Kidney glomerular epithelial cell (primary cell): ENCODE measurements at places on chromosomes 2 and 18.

GRCh38 chr2:30601375-30601774 lies 154.3 kb downstream of the LCLAT1 start:
- no peak for DNase-seq

DNA sequence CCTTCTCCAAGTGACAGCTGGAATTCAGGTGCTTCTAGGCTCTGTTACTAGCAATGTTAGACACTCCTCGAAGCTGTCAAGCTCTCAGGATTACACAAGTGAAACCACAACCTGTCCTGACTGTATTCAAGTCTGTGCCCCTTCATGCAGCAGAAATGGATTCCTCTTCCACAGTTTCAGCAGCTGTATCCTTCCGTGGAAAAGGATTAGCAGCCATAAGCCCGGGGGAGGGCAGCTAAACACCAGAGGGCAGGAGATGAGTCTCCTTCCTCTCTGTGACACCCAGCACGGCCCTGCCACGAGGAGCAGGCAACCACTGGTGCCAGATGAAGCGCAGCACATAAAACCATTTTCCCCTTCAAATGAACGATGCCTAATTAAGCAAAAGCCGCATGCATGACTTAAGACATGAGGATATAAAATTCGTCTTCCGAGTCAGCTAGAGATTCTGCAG lies 1.2 kb downstream of the ST3GAL5 start:
- DNase-seq: peak; percentile 39

DNA sequence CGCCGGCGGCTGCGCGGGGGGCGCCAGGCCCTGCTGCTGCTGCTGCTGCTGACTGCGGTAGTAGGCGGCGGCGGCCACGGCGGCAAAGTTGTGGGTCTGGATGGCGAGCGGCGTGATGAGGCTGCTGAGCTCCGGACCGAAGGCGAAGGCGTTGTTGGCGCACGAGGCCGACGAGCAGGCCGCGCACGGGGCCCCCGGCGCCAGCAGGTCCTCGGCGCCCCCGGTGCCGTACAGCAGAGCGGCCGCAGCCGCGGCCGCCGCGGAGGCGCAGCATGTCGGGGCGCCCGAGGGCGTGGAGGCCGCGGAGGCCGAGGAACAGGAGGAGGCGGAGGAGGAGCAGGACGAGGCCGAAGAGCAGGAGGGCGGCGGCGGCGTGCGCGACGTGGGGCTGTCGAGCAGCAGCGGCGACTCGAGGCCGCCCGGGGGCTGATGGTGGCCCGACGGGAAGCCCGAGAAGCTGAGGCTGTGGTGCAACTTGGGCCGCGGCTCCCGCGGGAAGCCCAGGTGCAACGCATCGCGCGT lies 1.8 kb downstream of the ZFP36L2 start:
- DNase-seq: no peak

- DNase-seq: peak; percentile 19
These were observed 2.9 kb upstream of the CRYBA2 start for GRCh38 chr2:218995972-218996711.

DNA sequence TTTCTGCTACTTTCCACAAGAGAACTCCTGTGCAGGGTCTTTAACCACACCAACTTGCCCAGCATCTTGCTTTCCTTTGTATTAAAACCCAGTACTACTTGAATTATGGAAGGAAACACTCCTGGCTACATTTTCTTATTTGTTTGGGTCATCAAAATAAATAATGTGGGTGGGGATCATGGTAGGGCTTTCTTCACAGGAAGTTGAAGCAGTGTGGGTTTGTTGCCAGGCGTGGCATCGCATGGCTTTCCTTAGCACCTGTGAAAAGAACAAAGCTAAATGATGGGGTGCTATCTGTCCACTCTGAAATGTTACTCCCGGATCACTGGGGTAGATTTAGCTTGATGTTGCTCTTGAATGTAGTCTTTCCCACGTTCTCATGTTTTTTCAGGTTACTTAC lies 18.7 kb downstream of the ARHGAP25 start:
- no peak for DNase-seq

GRCh38 chr18:24006712-24007313 lies 7.7 kb upstream of the TTC39C start:
- DNase-seq: no peak

- no peak for DNase-seq
These were observed 38.9 kb upstream of the SERPINE2 start for GRCh38 chr2:224077773-224078507.

DNA sequence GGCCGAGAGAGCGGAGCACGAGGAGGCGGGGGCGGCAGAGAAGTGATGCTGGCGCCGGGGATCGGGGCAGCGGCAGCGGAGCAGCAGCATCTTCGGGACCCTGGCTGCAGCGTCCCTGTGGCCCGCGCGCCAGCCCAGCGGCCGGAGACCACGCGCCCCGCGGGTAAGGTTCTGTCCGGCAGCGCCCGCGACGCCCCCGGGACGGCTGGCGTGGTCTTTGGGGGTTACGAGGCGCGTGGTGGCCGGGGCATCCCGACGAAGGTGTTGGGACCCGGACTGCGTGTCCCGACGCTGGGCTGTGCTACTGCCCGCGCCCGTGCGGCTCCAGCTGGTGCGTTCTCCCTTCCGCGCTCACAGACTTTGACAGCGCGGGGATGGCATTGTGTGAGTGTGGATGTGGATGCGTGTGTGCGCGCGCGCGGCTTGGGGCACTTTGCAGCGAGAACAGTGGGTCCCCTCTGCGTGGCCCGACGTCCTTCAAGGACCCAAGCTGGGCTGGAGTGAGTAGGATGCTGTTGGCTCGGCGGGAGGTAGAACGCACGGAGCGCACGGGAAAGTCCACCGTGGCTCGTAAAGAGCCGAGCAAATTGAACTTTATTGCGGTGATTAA lies 405.0 kb downstream of the XIRP2 start:
- DNase-seq: no peak

DNA sequence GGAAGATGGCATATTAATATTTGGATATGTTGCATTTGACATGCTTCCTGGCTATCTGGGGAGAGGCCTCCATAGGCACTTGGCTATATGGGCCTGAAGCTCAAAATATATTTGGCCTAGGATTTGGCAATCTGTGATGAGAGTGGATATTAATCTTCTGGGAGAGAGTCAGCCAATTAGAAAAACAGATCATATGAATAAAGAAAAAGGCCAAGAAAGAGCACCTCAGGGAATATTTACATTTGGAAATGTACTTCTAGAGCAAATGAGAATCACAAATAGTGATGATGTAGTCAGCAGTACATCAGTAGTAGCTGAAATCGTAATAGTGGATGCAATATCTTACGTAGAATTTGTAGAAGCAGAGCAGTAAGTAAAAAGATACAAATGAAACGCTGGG lies 277.0 kb downstream of the CTNNA2 start:
- no peak for DNase-seq

- no peak for DNase-seq
These were observed 4.4 kb upstream of the SAG start for GRCh38 chr2:233303252-233303651.

GRCh38 chr2:137187216-137187615 lies 421.9 kb downstream of the THSD7B start:
- no peak for DNase-seq

DNA sequence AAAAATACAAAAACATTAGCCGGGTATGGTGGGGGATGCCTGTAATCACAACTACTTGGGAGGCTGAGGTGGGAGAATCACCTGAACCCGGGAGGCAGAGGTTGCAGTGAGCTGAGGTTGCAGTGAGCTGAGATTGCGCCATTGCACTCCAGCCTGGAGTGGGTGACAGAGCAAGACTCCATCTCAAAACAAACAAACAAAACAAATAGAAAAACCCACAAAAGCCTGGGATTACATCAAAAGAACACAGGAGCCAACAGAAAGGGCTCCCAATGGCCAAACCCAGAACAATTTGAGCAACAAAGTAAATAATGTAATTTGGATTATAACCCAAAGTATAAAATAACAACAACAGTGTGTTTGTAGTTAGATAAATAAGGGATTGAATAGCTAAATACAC lies 159.8 kb downstream of the UXS1 start:
- DNase-seq: no peak

DNA sequence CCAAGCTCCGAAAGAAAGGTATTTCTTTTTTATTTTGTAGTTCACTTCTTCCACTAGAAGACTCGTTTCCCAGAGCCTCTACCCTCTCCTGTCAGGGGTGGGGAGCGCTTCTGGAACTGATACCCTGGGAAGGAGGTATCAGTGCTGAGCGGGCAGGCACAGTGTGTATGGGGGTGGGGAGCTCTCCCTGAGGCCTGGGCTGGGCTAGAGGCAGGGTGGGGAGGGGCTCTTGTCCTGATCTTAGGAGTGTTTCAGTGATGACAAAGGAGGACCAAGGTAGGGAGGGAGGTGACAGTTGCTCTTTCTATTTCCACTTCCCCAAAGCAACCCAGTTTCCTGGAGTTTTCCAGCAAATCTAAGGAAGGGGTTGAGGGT lies 65.4 kb downstream of the ARHGAP25 start:
- DNase-seq: no peak

GRCh38 chr2:25250331-25251070 lies 82.1 kb upstream of the POMC start:
- DNase-seq: peak; percentile 82

DNA sequence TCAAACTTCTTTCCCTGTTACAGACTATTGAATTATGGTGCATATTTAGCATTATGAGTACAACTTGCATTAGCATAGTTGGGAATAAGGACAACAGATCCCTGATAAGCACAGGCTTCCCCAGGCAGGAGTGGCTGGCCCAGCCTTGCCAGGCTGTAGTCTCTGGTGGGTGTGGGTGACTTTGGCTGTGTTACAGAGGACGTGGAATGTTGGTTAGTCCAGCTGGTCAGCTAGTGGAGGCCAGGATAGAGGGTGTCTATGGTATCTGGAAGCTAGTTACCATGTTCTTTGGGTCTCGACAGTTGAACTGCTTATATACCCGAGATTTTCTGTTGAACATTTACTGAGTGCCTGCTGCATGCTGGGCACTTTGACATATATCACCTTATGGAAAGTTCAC lies 4.7 kb downstream of the SH3RF3 start:
- no peak for DNase-seq

DNA sequence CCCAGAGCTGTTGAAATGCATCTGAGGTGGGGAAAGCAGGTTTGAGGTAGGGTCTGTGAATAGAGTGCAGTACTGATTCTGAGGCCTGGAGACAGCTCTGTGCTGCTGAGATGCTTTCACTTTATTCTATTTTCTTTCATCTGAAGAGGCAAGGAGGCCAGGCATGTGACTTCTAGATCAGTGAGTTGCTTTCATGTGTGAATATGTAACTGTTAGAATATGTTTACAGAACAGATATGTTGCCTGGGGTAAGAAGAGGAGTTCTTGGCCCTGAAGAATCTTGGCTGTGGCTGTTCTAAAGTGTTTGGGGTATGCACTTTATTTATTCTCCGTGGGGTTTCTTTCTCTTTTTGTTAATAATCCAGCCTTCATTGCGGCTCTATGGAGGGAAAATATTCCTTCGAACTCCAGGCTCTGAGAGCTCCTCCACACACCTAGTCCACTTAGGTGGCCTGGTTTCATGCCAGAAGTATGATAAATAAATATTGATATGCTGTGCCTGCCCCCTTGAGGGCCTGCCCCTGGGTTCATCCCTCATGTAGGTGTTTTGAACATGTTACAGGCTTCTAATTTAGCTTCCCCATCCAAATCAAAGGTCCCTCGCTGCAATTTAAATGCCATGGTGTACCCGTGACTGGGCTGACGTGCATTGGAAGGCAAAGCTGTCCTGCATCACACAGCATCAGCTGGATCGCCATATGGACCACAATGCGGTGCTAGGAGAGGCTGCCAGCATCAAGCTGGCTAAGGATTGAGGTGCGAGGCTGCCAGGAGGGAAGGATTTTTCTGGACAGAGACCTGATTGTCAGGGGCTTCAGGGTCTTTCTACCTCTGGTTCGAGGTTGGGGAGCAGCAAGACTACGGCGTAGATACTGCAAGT lies 102.9 kb downstream of the PRKCE start:
- no peak for DNase-seq
